GM23248 (cell line): ENCODE measurements at places on chromosomes 1 and 21.

DNA sequence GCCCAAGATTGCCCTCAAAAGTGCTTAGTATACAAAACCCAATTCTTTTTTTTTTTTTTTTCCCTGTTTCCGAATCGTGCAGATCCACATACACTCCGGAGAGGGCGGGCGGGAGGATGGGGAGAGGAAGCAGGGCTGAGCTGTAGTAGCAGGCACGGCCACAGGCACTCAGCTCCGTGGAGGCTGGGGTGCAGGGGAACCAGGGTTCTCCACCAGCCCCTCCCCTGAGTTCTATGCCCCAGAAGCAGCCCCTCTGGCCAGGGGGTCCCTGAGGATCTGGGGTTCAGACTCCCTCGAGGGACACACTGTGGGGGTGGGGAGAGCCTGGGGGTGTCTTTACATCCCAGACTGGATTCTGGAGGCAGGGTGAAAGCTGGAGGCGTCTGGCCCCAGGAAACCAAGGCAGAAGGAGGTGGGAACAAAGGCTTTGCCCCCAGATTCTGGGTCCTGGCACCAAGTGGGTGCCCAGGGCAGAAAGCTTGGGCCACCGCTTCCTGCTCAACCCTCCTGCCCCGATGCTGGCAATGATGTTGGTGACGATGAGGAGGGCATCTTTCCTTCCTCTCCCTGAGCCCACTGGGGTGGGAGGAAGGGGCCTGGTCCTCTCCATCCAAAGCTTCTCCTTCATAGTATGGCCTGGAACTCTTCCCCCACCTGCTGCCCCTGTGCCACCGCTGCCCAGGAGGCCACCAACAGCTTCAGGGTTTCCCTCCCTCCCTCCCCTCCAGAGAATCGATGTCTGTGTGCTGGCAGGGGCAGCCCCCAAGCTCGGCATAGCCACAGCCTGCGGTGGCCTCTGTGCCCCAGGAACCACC, 106.4 kb upstream of the TARDBP start:
- no peak for DNase-seq

DNA sequence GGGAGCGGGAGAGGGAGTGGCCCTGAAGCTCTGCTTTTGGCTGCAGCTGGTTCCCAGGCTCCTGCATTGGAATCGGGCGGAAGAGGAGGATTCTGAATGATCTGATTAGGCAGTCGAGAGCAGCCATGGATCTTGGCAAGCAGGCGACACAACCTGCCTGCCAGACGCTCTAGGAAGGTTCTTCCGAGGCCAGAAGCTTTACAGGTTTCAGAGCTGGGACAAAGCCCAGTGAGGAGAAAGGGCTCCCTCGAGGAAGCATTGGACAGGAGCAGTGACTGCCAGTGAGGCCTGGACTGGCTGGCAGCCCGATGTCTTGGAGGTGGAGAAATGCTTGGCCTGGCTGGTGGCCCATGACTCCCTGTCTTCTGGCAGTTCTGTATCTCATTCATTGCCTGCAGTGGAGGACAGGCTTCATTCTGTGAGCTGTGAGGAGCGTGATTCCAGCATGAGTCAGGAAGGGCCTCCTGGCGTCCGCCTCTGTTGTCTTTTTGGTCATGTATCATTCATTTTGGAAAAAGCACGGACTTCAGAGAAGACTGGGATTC, 132.7 kb upstream of the IPO9 start:
- peak; percentile 97 for DNase-seq

- peak; percentile 49 for DNase-seq
Measured at GRCh38 chr1:44775930-44776729, 790 bp downstream of the RPS8 start.

- DNase-seq, result peak; percentile 91
Measured at GRCh38 chr1:178538192-178538916, 25.4 kb downstream of the TEX35 start.

DNA sequence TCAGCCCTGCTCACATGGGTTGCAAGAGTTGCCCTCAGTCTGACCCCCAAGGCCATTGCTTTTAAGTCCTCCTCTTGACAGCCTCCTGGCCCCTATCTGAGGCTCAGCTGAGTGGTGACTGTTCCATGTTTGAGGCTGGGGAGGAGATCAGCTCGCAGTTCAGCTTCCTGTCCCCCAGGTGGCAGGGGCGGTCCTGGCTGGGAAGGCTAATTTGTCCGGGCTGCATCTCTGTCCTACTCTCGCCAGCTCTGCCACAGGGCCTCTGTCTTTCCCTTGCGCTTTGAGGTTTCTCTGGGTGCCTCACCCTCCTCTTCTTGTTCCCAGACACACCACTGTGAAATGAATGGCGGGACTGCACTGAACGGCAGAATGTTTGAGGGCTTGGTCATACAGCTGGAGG, 157.3 kb downstream of the KCNJ6 start:
- peak; percentile 68 for DNase-seq
